ENCODE measurements at places on chromosomes 2 and 18.

DNA sequence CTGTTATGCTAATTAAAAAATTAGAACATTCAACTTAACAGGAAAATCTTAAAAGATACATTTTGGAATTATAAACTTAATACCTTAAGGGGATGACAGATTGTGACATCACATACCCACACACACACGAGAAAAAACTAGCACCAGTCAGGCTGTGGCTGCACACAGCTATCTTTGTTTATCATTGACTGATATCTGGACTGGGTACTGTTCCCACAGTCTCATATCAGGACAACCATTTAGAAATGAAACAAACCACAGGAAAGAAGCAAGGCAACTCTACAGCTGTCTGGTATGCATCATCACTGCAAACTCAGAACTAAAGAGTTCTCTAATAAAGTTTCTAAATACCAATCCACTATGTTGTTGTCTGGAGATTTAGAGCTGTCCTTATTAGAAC lies 210.9 kb upstream of the SMAD7 start:
- DNase-seq, result no peak

DNA sequence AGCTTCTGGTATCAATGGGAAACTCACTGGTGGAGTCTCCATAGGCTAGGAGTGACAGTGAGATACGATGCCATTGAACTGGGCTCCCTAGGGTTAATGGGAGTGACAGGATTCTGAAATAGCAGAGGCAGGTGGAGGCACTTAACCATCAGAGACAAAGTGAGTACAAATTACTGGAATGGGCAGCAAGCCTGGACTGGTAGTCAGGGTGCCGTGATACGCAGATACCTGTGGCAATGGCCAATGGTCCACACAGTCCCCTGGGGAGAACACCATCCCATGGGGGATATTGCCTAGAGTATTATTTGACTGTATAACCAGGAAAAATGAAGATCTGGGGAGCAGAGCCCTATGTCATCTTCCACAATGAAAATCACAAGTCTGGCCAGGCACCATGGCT lies 17.3 kb downstream of the CHCHD5 start:
- no peak for DNase-seq

DNA sequence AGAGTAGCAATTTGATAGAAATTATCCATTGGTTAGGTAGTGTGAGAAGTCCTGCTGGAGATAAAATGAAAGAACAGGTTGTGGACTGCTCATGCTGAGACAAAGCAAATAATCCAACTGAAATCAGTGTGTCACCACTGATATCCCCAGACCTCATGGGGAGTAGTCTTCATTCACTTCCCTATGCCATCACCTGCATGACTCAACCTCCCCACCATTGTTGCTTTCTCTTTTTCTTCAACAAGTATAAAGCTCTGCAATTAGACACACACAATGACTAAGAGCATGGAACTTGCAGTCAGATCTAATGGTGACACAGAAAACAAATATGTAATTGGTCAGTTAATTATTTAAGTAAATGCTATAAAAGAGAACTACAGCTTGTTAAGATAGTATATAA lies 475.3 kb downstream of the RIT2 start:
- peak; percentile 33 for DNase-seq

GRCh38 chr18:56043641-56044061 lies 455.7 kb upstream of the TCF4 start:
- no peak for DNase-seq

DNA sequence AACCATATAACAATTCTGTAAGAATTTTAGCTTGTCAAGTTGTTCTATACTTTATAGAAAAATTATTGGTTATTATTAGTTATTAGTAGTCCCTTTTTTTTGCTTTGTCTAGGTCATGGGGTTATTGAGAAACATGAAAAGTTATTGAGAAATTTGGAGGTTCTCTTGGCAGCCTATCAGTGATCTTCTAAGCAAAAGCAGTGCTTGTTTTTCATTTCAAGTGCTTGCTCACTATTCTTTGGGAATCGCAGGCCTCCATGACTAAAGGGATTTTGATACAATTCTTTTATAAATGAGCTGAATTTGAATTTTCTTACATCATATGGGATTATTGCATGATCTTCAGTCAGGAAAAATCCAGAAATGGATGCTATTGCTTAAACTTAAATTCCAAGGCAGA lies 25.8 kb downstream of the PLEKHA3 start:
- DNase-seq, result no peak

- DNase-seq, result no peak
These were observed 84.2 kb upstream of the LAPTM4A start for GRCh38 chr2:20135631-20136050.

DNA sequence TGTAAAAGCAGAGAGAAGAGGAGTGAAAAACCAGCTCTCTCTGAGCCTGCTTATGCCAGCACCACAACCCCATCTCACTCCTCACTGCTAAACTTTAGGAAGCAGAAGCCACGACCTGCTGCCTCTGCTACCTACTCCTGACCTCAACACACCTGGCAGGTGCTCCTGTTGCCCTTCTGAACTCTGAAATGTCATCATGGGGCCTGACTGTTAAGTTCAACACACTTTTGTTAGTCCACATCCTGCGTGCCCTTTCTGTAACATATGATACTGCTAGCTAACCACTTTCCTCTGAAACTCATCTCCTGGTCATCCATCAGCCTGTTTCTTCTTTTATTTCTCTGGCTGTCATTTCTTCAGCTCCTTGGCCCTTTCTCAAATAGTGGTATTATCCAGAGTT lies 118.1 kb downstream of the EPB41L3 start:
- no peak for DNase-seq

GRCh38 chr2:57855212-57855611 lies 191.4 kb upstream of the VRK2 start:
- DNase-seq, result no peak

DNA sequence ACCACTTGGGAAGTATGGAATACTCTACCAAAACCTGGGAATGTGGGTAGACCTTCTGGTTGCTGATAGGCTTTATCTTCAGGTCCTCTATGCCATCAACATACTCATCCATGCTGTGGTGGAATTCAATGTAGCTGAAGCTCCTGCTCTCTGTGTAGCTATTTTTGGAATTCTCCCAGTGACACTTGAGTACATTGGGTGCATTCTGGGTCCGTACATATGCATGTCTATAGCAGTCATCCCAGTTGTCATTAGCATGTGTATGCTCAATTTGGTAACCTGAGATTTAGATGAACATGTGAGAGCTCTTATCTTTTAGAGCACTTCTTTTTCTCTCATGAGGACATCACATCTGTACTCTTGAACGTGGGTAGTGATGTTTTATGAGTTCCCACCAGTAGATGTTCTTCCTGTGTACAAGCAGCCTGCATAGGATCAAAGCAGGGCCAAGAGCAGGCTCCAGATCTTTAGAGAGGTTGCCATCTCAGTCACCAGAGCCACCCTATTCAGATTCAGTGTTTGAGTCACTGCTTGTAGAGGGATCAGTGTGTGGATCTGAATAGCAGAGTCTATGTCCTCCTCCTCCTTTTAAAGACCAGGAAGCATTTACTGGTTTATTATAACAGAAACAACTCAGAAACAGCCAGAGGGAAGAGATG lies 65.9 kb downstream of the MGAT5 start:
- DNase-seq, result no peak

GRCh38 chr2:216074794-216075193 lies 6.8 kb downstream of the PECR start:
- no peak for DNase-seq

- DNase-seq, result no peak
These were observed 18.8 kb downstream of the SPRED2 start for GRCh38 chr2:65413610-65414009.

DNA sequence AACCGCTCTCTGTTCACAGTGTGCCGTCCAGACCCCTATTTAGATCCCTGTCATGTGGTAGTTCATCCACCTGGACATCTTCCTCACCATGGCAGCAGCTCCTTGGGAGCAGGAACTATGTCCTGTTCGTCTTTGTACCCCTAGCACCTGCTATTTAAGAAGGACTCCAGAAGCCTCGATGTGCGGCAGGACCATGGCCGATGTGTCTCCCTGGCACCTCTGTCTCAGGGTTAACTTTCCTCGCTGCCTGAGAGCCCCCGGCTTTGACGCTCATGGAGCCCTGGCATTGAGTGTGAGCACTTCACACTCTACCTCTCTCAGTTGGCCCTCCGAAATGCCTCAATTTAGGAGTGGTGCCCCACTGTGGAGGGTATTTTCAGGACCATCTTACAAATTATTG lies 152.0 kb downstream of the FAM210A start:
- no peak for DNase-seq

DNA sequence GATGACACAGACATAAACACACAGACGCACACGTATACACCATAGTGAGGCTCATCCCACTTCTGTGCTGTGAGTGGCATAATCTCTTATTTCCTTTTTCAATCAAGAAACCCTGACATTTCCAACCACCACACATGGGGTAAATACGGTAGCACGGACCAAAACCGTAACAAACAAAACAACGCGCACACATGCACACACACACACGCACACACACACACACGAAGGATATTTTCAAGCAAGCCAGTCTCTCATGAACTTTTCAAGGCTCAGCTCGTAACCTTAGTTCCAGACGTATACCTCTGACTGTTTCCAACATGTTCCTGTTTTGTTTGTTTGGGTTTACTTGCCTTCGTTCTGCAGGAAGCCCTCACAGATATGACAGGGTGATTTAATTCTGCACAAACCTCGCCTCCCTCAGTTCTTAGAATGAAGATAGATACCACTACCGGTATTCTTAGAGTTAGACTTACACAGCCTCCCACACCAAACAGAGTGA lies 119.8 kb downstream of the BCL2 start:
- DNase-seq, result no peak

GRCh38 chr18:25351280-25351775 lies 638 bp downstream of the ZNF521 start:
- no peak for DNase-seq

DNA sequence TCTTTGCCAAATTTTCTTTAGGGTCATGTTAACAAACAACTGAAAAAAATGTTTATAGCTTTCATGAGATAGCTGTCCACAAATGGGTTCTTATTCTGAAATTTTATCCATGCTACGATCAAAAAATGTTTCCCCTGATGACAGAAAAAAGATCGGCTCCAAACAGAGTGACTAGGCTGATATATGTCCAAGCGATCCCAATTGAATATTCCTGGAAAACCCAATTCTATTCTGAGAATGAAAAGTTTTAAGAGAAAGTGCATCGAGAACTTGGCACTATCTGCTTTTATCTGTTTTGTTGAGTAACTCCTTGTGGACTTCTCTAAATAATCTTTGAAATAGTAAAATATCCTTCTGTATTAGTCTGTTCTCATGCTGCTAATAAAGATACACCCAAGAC lies 19.1 kb downstream of the KCNE4 start:
- no peak for DNase-seq

DNA sequence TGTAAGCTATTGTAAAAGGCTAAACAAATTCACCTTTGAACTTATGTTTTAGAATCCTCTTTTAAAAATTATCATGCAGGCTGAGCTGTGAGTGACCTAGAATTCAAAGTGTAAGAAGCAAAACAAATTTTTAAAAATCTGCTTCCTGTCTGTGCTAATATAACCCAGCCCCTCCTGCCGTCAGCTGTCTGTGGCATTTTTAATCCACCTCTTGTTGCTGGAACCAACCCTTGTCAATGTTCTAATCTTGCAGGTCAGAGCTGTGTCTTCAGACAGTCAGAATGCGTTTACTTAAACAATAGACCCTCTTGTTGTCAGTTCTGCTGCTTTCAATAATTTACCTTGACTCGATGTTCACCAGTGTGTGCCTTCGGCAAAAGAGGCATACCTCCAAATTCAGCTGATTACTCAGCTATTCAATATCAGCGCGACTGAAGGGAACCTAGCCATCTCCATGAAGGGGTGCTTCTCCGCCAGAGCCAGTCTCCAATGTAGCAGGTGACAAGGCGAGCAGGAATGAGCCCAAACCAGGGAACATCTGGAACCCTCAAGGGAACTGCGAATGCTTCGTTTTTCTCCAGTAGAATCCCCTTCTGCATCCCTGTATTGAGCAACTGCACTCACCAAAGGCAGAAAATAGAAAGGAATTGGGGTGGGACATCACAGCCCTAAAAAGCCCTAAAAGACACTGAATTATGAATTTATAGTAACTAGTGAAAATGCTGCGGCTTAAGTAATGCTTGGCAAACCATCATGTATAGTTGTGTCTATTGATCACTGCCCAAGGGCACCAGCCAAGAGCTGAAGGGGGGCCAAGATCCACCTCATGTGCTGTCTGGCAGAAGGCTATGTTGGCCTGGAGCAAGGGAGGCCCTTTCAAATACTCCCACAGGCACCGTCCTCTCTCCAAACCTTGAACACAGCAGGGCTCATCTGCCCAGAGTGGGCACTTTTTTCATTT lies 62.5 kb downstream of the LYPD6B start:
- no peak for DNase-seq

GRCh38 chr18:70720607-70721006 lies 431.8 kb downstream of the SOCS6 start:
- DNase-seq, result no peak

- peak; percentile 74 for DNase-seq
These were observed 771.9 kb downstream of the ERBB4 start for GRCh38 chr2:211766689-211767088.

- DNase-seq, result no peak
These were observed 22.6 kb upstream of the CALCRL start for GRCh38 chr2:187470698-187471097.

- DNase-seq, result no peak
These were observed at the start of gene DPP10 for GRCh38 chr2:114442510-114442909. DPP10 (plus strand) TSS chr2:114442641.

DNA sequence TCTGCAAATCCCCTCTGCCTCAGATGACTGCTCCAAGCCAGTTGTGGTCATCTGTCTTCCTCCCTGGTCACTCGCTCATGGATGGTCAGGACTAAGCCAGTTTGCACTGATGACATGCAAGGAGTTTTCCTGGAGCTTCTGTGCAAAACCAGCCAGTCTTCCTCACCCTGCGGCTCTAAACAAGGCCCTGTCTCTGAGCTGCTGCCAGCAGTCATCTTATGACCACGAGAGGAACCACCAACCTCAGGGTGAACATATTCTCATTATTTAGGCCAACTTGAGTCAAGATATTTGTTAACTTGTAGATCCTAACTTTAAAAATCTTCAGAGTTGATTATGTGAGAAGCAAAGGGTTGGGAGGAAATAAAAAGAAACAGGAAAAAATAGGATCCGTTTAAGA lies 119.9 kb upstream of the CAB39 start:
- no peak for DNase-seq

DNA sequence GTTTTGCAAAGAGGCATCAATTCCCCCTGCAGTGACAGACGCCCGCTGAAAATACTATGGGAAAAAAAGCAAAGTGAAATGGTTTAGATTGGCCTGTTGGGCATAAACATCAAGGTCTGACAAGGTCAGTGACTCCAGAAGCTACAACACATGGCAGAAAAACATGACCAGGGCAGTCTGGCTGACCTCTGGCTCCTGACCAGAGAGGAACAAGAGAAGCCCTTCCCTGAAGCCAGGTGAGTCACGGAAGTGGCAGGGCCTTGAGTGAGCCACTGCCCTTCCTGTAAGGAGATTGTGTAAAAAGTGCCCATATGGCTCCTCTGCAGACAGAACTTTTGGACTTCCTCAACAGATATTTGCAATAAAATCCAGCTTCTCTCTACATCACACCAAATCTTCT lies 72.0 kb downstream of the DNER start:
- DNase-seq, result no peak

- no peak for DNase-seq
These were observed 4.2 kb upstream of the FN1 start for GRCh38 chr2:215439980-215440512.
